ENCODE measurements at places on chromosomes 3 and 15.

DNA sequence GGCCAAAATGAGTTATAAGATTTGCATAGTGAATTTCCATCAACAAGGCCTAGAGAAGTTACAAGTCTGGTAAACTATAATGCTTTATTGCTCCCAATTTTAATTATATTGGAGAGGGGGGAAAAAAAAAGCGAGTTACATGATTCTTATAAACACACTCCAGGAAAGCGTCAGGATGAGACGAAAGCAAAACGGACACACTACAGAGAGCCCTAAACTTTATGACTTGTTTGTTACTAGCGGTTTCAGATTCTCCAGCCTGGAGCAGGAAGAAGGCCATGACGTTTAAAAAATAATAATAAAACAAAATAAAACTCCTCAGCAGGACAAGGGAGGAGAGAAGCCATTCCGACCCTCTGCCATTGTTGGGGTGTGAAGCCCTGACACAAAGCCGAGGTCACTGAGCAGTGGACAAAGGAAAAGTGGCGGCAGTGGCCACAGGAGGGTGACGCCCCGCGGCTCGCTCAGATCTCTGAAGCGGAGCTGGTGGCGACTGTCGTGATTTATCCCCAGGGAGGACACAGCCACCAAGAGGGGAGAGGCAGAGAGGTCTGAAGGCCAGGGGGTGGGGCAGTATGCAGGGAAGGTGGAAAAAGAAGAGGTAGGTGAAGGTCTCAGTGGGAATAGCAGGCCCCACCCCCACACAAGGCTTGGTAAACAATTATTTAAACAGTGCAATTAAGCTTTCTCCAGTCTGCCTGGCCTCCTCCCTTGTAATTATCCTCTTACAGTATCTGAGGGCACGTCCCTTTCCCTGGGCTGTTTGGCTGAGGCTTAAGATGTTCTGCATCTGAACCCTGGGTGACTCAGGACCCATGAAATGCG, 45.3 kb downstream of the ADAMTS9 start:
- no peak for DNase-seq

DNA sequence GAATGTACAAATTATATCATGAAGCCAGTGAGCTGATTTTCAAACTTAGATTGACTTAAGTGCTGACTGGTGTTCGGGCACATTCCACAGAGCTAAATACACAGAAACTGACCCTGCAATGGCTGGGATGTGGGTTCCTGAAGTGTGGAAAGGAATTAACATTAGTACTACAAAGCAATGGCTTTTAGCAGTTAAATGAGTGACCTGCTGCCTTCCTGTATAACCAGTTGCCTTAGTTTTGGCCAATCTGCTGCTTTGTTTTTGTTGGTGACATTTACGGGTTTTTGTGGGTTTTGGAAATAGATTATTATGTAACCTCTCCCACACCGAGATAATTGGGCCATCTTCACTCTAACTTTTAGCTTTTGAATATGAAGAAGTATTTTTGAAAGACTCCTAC, 2.4 kb upstream of the SKIC8 start:
- peak; percentile 76 for DNase-seq

DNA sequence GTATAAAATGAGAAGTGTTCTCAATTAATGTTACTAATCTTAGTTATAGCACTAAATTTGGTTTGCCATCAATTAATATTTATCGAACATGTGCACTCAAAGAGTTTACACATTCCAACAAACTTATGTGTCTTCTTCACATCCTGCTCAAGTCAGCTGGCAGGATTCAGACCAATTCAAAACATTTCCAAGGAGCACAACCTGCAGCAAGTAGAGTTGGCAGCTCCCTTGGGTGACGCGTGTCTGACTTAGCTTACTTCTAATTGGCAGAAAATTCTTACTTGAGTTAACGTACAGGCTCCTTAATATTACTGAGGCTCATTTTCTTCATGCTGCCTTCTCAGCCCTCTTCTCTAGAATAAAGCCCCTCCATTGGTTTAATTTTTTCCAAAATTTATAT, 110.4 kb upstream of the PFN2 start:
- DNase-seq: no peak

- no peak for DNase-seq
Measured at GRCh38 chr15:100544338-100544841, 15.6 kb upstream of the CERS3 start.

GRCh38 chr15:82021992-82022391, 23.8 kb downstream of the MEX3B start:
- peak; percentile 80 for DNase-seq
